Pericardium fibroblast (primary cell): ENCODE measurements at places on chromosomes 2 and 18. TPM values are rescaled to one million over a fixed set of nuclear protein-coding genes. Genes with fewer than 3 reads are reported as not detected.

Gene IL1RL1
- total RNA-seq: 11.6 and 16.3 TPM in 2 replicates

Gene MARCHF4
- 0.94 and 7.8 TPM in 2 replicates for total RNA-seq

Gene PAIP2B
- 0.35 and 1.9 TPM in 2 replicates for total RNA-seq

Gene SIGLEC15
- not detected in 2 replicates for total RNA-seq

Gene C2orf80
- not detected in 2 replicates for total RNA-seq
